Esophagus squamous epithelium (tissue), 5 donors: ENCODE measurements at places on chromosomes 2 and 18. TPM values are rescaled to one million over a fixed set of nuclear protein-coding genes. Genes with fewer than 3 reads are reported as not detected.

DNA sequence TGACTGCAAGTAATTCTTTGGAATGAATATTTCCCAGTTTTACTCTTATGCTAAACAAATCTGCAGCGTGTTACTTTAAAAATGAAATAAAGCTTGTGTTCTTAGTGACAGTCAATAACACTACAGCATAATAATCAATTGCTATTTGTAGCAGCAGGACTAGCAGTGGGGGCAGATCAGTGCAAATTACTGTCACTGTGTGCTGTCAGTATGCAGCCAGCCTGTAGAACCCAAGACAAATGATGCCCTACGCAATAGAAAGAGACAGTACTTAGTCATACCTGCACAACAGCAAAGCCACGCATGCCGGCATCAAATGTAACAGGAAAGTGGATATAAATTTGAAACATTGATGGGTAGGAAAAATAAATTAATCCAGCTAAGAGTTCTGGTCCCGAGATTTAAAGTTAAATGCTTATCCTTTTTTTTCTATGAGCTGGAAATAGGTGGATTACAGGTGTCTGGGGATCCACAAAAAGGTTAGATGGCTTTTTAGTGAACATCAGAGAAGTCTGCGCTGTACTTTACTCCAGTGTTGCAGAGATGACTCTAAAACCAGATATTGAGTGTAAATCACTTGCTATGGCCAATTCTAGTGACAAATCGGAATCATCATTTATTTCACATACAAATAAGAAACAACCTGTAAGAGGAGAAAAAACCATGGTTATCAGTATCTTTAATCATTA is 812.4 kb upstream of the ZEB2 start:
- DNase-seq = no peak
- H3K4me1 ChIP-seq = no peaks in the 10 kb centered on the region
- no peaks in the 10 kb centered on the region for H3K27me3 ChIP-seq
- no peak overlapping the region for H3K27ac ChIP-seq
- H3K4me3 ChIP-seq = no peak overlapping the region
- no peaks in the 10 kb centered on the region for H3K36me3 ChIP-seq

DNA sequence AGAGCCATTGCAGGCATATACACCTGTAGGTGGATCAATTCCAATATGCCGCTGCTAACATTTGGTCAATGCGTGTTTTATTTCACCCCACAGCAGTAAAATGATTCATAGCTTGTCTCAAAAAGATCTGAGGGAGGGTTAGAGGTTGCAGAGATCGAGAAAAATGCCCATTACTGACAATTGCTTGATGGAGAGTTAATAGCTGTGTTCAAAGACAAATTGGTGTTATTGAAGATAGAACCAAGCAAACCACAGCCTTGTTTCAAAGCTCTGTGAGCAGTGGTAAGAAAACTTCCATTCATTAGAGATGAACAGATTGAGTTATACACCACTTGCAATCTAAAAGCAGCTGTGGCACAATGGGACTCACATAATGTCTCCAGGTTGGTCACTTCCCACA is 95.4 kb downstream of the KCNE4 start:
- DNase-seq = no peak
- no peak overlapping the region for H3K4me3 ChIP-seq
- no peaks in the 10 kb centered on the region for H3K27me3 ChIP-seq
- H3K27ac ChIP-seq = no peak overlapping the region
- no peaks in the 10 kb centered on the region for H3K36me3 ChIP-seq

DNA sequence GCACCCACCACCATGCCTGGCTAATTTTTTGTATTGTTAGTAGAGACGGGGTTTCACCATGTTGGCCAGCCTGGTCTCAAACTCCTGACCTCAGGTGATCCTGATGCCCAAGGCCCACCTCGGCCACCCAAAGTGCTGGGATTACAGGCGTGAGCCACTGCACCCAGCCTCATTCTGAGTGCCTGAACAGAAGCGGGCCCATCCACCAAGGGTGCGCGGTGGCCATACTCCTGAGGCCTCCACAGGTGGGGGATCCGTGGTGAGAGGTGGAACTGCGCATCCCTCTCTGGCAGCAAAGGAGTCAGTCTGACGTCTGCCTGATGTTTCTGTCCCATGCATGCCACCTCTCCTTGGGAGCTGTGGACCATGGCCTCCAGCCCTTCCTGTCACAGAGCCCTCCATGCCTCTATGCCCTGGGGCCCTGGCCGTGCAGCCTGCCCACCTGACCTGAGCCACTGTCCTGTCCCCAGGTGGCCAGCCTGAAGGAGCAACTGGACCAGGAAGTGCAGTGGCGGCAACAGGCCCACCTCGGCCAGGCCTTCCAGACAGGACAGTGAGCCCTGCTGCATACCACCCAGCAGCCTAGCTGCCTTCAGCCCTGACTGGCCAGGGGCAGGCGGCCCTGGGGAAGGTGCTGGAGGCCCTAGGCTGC is 7.6 kb upstream of the SNED1 start:
- peaks cover 52% of the 10 kb centered on the region for H3K4me1 ChIP-seq
- no peak overlapping the region for H3K4me3 ChIP-seq
- no peaks in the 10 kb centered on the region for H3K36me3 ChIP-seq
- H3K27ac ChIP-seq = peak overlapping the region; percentile 89

DNA sequence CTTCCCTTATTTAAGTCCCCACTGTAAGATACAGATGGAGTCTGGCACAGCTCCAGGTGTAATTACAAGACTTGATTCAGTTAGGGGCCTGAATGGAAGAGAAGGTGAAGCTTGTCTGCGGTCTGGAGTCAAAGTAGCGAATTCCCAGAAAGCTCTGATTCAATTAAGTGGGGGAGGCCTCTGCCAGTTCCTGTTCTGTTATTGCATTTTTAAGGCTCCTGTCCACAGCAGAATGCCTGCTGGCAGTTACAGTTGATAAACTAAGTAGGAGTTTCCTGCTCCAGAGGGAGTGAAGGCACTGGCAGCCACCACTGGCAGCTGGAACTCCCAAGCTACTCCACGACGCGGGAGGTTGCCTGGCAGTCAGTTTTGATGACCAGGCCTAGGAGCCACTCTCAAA is 181.1 kb downstream of the SOCS6 start:
- no peaks in the 10 kb centered on the region for H3K4me1 ChIP-seq
- no peaks in the 10 kb centered on the region for H3K27me3 ChIP-seq
- no peak for DNase-seq
- no peaks in the 10 kb centered on the region for H3K36me3 ChIP-seq

GRCh38 chr18:76619621-76620315 is 124.7 kb upstream of the ZNF516 start:
- no peaks in the 10 kb centered on the region for H3K27me3 ChIP-seq
- peak overlapping the region; percentile 19 for H3K4me3 ChIP-seq
- no peak for DNase-seq
- H3K36me3 ChIP-seq = no peaks in the 10 kb centered on the region
- H3K4me1 ChIP-seq = peaks cover 24% of the 10 kb centered on the region
- peak overlapping the region; percentile 88 for H3K27ac ChIP-seq

DNA sequence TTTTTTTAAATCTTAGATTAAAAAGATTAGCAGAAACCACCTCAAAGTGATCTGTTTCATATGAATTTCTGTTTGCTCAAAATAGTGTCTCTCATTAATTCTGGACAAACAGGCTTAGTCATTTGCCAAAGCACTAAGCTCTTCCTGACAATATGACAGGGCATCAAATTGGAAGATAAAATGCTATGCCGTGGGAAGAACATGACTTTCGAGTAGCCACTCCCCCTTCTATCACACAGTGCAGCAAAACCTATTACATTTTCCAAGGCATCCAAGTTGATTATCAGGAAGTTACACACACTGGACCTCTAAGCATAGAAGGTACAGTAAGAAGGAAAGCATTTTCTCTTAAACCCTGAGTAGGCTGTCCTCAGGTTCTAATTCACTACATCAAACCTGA is 89.5 kb downstream of the STK39 start:
- peak overlapping the region; percentile 74 for H3K27ac ChIP-seq
- DNase-seq = no peak
- H3K36me3 ChIP-seq = no peaks in the 10 kb centered on the region
- no peaks in the 10 kb centered on the region for H3K27me3 ChIP-seq
- H3K4me3 ChIP-seq = no peak overlapping the region
- peaks cover 53% of the 10 kb centered on the region for H3K4me1 ChIP-seq

- DNase-seq = no peak
- no peaks in the 10 kb centered on the region for H3K36me3 ChIP-seq
- H3K27ac ChIP-seq = no peak overlapping the region
- no peaks in the 10 kb centered on the region for H3K27me3 ChIP-seq
- no peak overlapping the region for H3K4me3 ChIP-seq
These were observed 3.7 kb upstream of the CRIM1 start for GRCh38 chr2:36351736-36352349.

DNA sequence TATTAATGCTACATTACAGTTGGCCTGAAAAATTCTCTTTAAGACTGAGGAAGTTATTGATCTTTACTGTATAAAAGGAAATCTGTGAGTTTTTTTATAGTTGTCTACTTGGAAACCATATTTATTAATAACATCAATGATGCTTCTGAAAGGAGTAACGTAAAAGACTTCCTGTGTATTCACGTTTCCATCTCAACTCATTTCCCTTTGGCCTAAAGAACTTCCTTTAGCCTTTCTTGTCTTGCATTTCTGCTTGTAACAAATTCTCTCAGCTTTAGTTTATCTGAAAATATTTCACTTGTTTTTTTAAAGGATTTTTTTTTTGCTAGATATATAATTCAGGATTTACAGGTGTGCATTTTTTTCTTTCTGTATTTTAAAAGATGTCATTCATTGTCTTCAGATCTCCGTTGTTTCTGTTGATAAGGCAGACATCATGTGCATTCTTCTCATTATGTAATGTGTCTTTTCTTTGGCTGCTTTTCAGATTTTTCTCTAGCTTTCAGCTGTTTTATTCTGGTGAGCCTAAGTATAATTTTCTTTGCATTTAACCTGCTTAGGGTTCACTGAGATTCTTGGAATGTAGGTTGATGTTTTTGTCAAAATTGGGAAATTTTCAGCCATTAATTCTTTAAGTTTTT is 159.0 kb upstream of the DAPL1 start:
- H3K27me3 ChIP-seq = no peaks in the 10 kb centered on the region
- no peak overlapping the region for H3K4me3 ChIP-seq
- H3K36me3 ChIP-seq = no peaks in the 10 kb centered on the region
- no peak for DNase-seq
- no peak overlapping the region for H3K27ac ChIP-seq
- no peaks in the 10 kb centered on the region for H3K4me1 ChIP-seq

- no peak overlapping the region for H3K4me3 ChIP-seq
- no peaks in the 10 kb centered on the region for H3K36me3 ChIP-seq
- no peak overlapping the region for H3K27ac ChIP-seq
- H3K27me3 ChIP-seq = no peaks in the 10 kb centered on the region
These were observed 52.9 kb downstream of the UPP2 start for GRCh38 chr2:158154596-158154995.

GRCh38 chr2:6650311-6650710 is 215.4 kb downstream of the CMPK2 start:
- no peak overlapping the region for H3K4me3 ChIP-seq
- H3K27me3 ChIP-seq = no peaks in the 10 kb centered on the region
- no peak for DNase-seq

DNA sequence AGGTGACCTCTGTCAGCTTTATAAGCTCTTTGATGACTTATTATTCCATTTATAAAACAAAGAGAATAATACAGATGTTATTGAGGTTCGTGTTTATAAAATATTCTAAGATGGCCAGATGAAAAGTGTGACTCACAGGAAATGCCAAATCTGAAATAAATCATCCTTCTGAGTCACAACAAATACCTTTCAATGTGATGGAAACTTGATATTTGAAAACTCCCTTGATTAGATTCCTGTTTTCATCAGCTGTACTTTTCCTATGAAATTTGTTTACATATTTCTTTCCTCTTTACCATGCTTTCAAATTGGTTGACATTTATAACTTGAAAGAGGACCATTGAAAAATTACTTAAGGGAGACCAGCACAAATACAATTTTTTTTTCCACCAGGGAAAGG is 30.6 kb upstream of the PPP1R1C start:
- no peak overlapping the region for H3K4me3 ChIP-seq
- no peaks in the 10 kb centered on the region for H3K27me3 ChIP-seq
- H3K4me1 ChIP-seq = no peaks in the 10 kb centered on the region

DNA sequence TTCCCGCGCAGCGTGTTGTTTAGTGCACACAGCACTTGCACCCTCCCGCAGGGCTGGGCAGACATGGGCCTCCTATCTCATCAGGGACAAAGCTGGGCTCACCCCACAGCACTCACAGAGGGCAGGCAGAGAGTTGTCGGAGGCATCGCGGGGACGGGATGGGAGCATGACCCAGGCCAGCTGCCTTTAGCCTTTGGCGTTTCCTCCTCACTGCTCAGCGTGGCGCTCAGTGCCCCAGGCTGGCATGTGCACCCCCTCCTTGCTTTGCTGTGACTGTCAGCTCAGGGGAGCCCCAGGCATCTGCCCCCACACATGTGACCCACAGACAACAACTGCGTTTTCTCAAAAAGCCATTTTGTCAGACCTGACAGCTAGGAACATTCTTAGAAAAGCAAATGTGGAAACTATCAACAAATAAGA is 101.1 kb downstream of the RNF144A start:
- no peak overlapping the region for H3K4me3 ChIP-seq
- H3K36me3 ChIP-seq = no peaks in the 10 kb centered on the region
- H3K27ac ChIP-seq = no peak overlapping the region
- no peak for DNase-seq

DNA sequence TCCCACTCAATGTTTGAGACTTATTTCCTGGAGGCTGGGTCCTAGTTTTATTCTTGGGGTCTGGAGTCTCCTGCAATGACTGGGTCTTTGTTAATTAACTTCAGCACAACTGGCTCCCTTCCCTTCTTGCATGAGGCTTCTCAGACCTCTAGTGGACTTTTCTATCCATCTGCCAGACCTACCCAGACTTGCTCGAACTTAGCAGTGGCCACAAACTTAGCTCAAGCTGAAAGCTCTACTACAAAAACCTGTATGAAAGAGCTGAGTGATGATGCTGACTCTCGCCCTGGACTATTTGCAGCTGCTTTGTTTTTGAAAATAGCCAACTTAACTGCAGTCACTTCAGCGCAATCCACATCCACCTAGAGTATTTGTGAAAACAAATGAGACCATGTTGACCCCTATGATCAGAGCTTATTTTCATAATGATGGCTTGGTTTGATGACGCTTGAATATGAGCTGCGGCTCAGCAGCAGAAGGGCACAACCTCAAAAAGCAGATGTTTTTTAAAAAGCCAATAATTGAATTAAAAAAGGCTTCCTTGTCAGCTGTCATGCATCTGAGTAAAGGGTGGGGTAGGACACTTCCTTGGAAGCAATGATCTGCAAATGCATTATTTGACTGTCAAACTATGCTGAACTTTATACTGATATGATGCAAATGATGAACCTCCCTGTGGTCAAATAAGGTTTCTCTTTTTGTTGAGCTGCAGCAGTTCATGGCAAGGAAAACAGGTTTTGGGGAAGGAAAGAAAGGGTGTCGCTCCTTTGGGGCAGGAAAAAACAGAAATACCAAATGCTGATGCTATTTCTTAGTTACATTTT is 10.6 kb upstream of the ANXA4 start:
- H3K36me3 ChIP-seq = no peaks in the 10 kb centered on the region
- H3K27ac ChIP-seq = no peak overlapping the region
- H3K27me3 ChIP-seq = no peaks in the 10 kb centered on the region
- H3K4me3 ChIP-seq = no peak overlapping the region
- no peak for DNase-seq

CIB4 gene
- total RNA-seq = not detected

OXER1 gene
- total RNA-seq = 2.3 TPM

LIMS2 gene
- 2.4 TPM for total RNA-seq

L3MBTL4 gene
- total RNA-seq = 5.2 TPM

GNAL gene
- total RNA-seq = 2.6 TPM

TDRD15 gene
- not detected for total RNA-seq

SCYGR4 gene
- not detected for total RNA-seq
